ENCODE measurements at places on chromosomes 4 and X.

DNA sequence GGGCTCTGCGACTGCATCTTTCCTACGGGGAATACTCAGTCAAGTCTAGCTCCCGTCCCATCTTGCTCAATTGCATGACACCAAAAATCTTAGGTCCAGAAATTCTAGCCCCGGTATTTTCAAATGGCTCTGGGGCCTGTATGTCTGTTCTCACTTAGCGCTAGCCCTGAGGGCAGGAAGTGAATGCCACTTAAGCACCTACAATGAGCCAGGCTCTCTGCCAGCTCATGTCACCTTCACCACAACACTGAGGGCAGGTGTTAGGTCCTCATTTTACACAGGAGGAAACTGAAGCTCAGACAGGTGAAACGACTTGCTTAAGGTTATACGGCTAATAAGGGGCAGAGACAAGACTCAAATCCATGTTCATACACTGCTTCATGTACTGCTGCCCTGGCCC lies 282.8 kb downstream of the PPP1R2C start:
- DNase-seq, result no peak

GRCh38 chrX:69615342-69615741 lies 571 bp upstream of the EDA start:
- DNase-seq, result no peak

- DNase-seq, result no peak
Observed at GRCh38 chr4:123298261-123298660, 98.3 kb upstream of the SPRY1 start.

DNA sequence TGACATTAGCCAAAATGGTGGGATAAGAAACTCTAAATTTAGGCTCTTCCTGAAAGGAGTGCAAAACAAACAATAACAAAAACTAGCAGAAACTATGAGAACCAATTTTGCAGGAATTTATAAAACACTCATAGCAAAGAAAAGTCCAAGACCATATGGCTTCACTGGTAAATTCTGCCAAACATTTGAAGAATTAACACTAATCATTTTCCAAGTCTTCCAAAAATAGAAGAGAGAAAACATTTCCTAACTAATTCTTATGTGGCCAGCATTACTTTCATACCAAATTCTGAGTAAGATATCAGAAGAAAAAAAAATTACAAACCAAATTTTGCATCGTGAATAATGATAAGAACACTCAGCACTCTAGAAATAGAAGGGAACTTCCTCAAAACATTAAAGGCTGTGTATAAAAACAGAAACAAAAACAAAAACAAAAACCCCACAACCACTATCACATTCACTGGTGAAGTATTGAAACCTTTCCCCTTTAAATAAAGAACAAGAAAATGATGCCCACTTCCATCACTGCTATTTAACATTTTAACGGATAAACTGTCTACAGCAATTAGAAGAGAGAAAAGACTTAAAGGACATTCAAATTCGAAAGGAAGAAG lies 524.3 kb upstream of the GALNTL6 start:
- no peak for DNase-seq

DNA sequence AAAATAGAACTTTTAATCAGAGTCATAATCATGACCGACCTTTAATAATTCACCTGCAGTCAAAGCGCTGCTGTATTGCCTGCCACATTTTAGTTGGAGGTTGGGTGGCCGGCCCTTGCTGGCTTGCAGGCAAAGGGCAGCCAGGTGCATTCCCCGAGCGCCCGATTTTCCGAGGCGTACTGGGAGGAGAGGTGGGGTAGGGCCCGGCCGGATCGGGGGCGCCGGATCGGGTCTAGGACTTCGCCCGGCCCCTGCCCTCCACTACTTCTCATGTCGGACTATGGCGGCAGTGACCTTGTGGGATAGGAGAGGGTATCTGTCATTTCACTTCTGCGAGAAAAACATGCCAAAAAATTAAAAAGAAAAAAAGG lies 2.5 kb upstream of the RS1 start:
- DNase-seq, result no peak

GRCh38 chr4:153440475-153440874 lies 25.7 kb upstream of the TMEM131L start:
- no peak for DNase-seq

DNA sequence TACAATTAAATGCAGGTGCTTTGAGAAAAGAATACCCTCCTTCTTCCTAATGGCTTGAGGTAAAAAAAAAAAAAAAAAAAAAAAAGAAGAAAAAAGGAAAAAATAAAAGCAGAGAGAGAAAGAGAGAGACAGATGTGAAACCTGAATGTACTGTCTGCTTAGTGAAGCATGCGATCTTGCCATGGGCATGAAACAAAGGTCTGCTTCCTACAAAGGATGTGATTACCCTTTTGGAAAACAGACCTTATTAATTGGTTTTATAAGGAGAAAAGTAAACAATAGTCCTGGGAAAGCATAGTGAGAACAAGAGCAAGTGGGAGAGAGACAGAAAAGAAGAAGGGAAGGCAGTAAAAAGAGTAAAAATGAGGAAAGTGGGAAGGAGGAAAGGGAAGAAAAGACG lies 526.1 kb upstream of the PABPC4L start:
- no peak for DNase-seq

GRCh38 chrX:65723706-65724105 lies 56.3 kb downstream of the MSN start:
- DNase-seq, result no peak

GRCh38 chr4:174273930-174274329 lies 9.5 kb downstream of the FBXO8 start:
- DNase-seq, result no peak

- DNase-seq, result no peak
Observed at GRCh38 chr4:96352051-96352517, 512.2 kb downstream of the PDHA2 start.

GRCh38 chr4:185358514-185358913 lies 37.2 kb downstream of the LRP2BP start:
- DNase-seq, result no peak

DNA sequence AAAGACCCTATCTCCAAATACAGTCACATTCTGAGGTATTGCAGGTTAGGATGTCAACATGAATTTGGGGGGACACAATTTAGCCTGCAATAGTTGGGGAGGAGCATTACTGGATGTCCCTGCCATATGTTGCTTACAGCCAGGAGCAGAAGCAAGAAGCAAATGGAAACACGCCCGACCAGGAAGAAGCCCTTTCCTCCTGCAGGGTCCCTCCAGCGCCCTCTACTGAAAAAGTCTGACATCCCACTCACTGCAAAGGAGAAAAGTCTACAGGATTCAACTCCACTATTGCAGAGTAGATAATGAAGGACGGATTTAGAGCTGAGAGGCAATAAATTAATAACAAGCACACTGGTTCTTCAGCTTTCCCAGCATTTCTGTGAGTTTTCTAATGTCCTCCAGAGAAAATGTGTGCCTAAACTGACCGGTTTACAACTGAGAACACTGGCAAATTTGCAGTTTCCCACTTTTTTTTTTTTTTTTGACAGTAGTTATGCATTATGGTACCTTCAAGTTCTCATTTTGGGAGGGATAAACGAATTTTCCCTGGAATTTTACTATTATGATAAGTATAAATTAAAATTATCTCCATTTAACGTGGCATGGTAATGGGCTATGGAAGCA lies 31.7 kb downstream of the COQ2 start:
- peak; percentile 40 for DNase-seq

- no peak for DNase-seq
Observed at GRCh38 chr4:16218950-16219349, 7.3 kb downstream of the TAPT1 start.

GRCh38 chr4:32025851-32026459 lies 1305.8 kb downstream of the PCDH7 start:
- DNase-seq, result no peak

DNA sequence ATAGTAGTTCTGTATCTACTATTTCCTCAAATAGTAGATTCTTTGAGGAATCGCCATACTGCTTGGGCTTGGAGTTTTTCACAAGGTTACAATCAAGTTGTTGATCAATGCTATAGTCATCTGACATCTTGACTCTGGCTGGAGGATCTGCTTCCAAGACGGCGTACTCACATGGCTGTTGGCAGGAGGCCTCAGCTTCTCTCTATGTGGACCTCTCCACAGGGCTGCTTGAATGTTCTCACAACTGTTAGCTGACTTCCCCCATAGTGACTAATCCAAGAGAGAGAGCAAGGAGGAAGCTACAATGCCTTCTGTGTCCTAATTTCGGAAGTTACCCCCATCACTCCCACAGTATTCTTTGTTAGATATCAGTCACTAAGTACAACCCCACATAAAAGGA lies 10.3 kb downstream of the EGFL6 start:
- no peak for DNase-seq

DNA sequence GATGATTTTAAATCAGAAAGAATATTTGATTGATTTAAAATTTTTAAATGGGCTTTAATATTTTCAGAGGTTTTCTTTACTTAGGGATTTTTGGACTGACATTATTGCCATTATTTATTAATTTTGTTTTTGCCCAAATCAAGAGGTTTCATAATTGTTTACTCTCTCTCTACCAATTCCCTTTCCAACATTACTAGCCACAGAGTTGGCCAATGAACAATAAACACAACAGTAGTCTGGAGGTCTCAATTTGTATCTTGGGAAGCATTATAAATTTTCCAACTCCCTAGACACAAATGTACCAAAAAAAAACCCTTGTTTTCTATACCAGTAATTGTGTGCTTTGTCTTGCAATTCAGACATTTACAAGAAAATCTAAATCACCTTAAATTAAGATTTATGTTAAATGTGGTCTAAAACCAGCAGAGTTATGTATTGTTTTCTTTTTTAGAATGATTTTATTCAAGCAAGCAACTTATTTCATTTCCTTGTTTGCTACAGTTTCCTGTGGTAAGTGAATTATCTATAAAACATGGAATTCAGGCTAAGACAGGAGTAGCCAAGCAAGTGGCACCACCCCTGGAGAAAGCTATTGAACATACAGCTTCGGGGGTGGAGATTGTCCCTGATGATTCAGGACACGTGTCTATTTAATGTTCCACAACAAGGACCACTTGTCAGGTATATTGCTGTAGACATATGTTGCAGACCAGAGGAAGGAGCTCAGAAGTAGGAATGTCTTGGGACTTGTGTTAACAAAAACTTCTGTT lies 622 bp downstream of the KLKB1 start:
- DNase-seq, result no peak

DNA sequence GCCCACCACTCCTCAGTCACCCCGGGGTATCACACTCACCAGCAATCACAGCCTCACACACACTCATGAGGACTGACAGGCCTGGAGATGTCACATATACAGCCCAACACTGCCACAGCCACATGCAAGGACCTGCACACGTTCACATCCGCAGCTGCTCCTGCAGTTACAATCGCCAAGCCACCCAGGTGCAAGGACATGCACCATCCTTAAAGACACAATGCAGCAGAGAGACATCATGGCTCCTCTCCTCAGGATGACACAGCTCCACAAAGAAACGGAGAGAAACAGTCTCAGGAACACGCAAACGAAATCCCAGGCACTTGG lies 1.1 kb downstream of the PCSK1N start:
- DNase-seq, result no peak

- no peak for DNase-seq
Observed at GRCh38 chr4:129453524-129454200, 357.7 kb downstream of the C4orf33 start.

DNA sequence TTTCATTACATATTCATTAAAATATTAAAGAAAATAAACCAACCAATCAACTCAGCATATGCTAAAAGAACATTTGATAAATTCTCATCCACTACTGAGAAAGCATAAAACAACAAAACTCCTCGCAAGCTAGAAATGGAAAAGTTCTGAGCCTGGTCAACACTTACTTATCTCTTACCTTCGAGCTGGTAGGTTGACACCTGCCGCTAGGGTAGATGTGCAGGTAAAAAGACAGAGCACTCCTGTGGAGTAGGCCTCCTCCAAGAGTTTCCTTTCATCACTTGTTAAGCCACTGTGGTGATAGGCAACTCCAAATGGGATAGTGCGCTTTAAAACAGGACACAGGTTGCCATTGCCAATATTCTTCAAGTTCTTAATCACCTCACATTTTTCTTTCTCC lies 18.9 kb downstream of the HELQ start:
- DNase-seq, result no peak

- no peak for DNase-seq
Observed at GRCh38 chrX:119537487-119537886, 27.7 kb downstream of the STEEP1 start.

- no peak for DNase-seq
Observed at GRCh38 chrX:13699183-13699826, 10.4 kb downstream of the RAB9A start.

DNA sequence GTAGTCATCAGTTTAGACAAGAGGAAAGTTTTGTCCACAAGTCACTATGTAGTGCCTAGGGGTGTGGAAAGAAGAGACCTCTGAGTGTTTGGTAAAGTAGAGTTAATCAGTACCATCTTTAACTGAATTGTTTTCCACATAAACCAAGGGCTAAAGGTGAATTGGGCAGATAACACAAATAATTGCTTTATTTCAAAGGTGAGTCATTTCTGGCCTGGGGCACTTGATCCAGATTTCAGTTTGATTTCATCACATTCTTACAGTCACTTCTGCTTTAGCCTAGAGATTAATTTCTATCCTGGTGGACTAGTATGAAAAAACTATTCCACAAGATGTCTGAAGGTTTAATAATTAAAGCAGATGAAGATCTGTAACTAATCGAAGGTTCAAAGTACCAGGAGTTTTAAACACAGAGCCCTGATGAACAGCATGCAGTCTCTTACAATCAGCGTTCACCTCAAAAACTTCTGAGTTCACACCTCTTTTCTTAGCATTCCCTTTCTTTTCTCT lies 74.5 kb upstream of the BOD1L1 start:
- no peak for DNase-seq

DNA sequence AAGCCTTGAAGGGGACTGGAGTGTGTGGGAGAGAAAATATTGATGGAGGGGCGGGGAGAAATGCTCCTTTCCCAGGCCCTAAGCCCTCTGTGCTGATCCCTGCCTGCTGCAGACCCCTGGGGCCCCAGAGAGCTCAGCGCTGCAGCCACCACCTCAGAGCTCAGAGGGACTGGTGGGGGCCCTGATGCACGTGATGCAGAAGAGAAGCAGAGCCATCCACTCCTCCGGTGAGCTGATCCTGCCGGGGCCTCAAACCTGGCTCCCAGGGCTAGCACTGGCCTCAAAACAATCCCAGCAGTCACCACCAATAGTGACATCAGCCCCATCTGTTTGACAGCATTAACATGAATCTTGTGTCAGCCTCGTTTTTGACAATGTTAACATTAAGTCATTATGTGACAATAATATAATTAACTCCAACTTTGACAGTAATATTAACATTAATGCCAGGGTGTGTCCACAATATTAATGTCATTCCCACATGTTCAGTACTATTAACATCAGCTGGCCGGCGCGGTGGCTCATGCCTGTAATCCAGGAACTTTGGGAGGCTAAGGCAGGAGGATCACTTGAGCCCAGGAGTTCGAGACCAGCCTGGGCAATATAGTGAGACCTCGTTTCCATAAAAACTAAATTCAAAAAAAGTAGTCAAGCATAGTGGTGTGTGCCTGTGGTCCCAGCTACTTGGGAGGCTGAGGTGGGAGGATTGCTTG lies 5.8 kb downstream of the WAS start:
- no peak for DNase-seq

- no peak for DNase-seq
Observed at GRCh38 chrX:123854329-123854728, 5.5 kb upstream of the XIAP start.

- DNase-seq, result no peak
Observed at GRCh38 chrX:39112143-39112542, 310.9 kb downstream of the MID1IP1 start.

- DNase-seq, result no peak
Observed at GRCh38 chr4:98110214-98110613, 33.1 kb downstream of the STPG2 start.

GRCh38 chr4:186068581-186069348 lies at the start of gene TLR3:
Gene TLR3 (plus strand): TSS chr4:186069156. CDS start chr4:186076620, 7,464 bp downstream.
- DNase-seq, result no peak

All from stimulated activated CD8-positive, alpha-beta memory T cell treated with anti-CD3 and anti-CD28 coated beads, Interleukin-7, amount 100 ng/mL, for 1 hour (primary cell).